Psoas muscle (tissue), 8 donors: ENCODE measurements at places on chromosomes 1 and 21. TPM values are rescaled to one million over a fixed set of nuclear protein-coding genes. Genes with fewer than 3 reads are reported as not detected.

DNA sequence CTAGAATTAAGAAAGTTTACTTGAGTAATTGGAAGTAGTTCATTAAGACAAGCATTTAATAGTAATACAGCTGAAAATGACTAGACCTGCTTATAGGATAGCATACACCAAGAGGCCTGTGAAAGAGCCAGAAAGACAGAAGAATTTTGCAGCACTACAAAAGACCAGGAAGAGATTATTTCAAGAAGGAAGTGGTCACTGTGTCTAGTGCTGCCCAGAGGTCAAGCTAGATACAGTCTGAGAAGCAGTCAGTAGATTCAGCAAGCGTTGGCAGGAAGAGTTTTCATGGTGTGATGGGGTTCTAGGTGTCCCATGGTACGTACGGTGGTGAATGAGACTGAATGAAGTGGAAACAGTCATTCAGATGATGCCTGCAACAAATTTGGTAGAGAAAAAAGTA, 31.5 kb downstream of the RGS8 start:
- DNase-seq = no peak

DNA sequence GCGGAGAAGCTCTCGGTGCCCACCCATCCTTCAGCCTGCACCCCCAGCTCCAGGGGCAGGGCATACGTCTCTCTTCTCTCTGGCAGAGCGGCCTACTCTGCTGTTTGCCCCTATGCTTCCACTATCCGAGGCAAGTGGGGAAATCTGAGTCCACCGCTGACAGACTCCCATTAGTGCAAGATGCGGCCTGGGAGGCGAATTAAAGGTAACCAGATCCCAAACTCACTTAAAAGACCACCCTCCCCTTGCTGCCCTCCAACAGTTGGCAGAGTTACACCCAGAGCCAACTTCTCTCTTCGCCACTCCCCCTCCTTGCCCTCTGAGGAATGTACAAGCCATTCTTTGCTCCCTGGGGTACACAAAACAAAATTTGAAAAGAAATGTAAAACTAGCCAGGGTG, 6.4 kb downstream of the FOXD3 start:
- DNase-seq = no peak

DNA sequence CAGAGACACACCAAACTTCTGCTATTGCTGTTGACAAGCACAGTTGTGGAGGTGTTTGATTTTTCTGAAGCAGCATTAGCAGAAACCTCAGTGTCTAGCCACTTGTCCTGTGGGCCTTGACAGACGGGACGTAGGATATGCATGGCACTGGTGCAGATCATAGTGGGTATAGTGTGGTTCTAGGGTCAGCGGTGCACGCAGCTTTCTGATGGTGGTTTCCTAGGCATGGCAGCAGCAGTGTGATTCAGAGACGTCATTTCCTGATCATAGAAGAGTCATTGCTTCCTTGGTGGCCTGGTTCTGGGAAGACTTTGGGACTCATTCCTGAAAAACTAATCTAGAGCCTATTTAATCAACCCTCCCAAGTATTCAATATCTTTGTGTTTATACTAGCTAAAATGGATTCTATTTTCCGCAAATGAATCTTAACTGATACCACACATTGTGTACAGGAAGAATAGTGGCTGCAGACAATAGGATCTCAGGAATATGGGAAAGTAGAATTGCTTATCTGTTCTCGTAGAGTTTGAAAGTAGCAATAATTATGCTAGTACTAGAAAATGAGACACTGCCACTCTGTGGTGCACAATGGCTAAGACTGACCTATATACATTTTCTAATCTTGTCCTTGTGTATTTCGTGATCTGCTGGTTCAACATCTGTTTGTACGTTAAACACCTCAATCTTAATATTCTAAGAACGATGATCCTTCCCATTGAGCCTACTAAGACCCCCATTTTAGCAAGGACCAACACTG, 2.8 kb upstream of the USP1 start:
- no peak for DNase-seq

- no peak for DNase-seq
Measured at GRCh38 chr1:33042831-33043230, 6.1 kb upstream of the AK2 start.

DNA sequence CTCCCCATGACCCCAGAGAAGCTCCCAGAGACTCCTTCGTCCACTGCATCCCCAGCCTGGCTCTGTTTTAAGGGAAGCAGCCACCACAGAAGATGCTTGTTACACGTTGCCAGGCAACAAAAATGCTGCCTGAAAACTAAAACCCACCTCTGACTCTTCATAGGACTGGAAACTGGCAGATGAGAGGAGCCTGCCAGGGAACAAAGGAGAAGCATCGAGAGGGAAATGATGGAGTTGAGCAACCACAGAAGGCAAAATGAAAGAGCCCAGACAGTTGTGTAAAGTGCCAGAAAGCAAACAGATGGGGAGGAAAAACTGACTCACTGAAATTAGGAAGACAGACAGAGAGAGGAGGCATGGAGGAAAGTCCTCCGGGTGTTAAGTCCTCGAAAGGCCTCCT, 118.4 kb downstream of the KCNN3 start:
- DNase-seq = no peak

SYPL2 gene
- total RNA-seq = 175 TPM

ADGRL4 gene
- total RNA-seq = 8.9 TPM

KLHDC9 gene
- 4.2 TPM for total RNA-seq

HENMT1 gene
- total RNA-seq = 1.5 TPM

ITPKB gene
- total RNA-seq = 12.3 TPM

GRCh38 chr1:43564551-43565348, 34.1 kb downstream of the PTPRF start:
- DNase-seq = no peak

- DNase-seq = no peak
Measured at GRCh38 chr1:43037466-43037865, 78.8 kb upstream of the SLC2A1 start.

DNA sequence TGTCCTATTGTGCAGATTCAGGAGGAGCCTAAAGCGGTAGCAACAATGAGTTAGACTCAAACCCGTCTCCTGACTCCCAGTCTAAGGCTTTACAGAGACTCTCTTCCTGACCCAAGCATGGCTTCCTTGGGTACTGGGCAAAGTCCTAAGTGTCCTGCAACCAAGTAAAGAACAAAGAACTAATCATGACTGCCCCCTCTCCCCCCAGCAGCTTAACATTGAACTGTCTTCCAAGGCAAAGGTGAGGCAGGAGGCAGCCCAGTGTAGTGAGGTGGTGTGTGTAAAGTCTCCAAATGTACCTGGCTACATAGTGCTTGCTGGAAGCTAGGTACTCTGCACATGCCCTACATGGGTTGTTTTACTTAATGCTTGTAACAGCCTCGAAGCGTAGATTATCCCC, 2.3 kb downstream of the FABP3 start:
- no peak for DNase-seq

- DNase-seq = no peak
Measured at GRCh38 chr1:156689953-156690674, 12.9 kb upstream of the NES start.

- DNase-seq = no peak
Measured at GRCh38 chr1:26274801-26275425, 5.0 kb upstream of the SH3BGRL3 start.

ELOVL1 gene
- total RNA-seq = 16.5 TPM

DNA sequence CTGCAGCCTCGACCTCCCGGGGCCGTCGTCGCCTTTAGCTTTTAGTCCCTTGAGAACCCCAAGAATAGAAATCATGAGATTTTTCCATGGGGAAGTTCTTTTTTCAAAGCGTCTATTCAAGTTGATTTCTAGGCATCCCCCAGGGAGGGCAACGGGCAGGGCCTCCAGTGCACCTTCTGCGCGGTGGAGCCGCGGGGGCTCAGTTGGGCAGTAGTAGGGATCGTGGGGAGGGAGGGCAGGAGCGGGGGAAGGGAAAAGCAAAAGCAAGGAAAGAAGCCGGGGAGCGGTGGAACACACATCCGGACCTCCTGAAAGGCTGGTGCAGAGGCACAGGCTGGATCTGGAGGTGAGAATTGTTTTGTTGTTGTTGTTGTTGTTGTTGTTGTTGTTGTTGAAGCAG, 103.4 kb downstream of the PPIAL4G start:
- no peak for DNase-seq

TFF3 gene
- 3.0 TPM for total RNA-seq

CFHR1 gene
- total RNA-seq = not detected

CHRNB2 gene
- total RNA-seq = not detected

GRCh38 chr1:185016880-185017279, 28.5 kb upstream of the RNF2 start:
- no peak for DNase-seq

DNA sequence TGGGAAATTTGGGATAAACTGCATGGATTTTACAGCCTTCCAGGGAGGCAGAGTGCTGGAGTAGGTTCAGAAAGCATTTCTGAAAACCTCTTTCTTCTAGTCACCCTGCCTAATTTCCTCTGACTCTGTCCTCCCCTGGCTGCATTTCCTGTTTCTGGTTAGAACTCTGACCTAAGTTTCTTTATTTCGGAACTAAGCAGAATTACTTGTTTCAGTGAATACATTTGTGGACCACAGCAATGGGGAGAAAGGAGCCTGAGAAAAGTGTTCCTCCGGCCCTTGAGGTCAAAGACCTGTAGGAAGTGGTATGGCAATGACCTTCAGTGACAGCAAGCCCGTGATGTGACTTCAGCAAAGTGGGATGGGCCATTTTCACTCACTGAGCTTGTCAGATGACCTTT, 173.4 kb upstream of the RUNX1 start:
- no peak for DNase-seq

DNA sequence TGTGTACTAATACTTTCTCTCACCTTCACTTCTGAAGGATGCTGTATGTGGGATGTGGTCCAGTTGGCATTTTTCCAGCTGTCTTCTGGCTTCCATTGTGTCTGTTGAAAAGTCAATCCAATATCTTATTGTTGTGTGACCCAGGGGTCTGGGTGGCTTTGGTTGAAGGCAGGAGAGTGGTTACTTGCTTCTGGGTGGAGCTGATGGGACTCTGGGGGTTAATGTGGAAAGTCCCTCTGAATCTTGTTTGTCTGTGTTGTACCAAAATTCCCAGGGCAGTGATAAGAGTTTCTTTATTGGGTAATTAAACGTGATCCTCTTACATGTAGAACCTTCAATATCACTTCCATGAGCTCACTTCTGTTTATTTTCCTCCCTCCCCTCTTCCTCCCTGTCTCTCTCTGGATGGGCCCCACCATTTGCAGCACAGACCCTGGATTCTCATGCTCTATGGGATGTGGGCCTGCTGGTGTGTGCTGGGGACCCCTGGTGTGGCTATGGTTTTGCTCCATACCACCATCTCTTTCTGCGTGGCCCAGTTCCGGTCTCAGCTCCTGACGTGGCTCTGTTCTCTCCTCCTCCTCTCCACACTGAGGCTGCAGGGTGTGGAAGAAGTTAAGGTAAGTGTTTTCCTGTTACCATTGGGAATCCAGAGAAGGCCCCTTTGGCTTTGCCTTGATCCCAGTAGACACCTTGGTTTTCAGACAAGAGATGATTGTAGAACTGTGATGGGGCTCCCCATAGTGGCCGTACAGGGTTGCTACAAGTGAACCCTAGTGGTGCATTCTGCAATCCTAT, 71.5 kb downstream of the HHAT start:
- no peak for DNase-seq

DNA sequence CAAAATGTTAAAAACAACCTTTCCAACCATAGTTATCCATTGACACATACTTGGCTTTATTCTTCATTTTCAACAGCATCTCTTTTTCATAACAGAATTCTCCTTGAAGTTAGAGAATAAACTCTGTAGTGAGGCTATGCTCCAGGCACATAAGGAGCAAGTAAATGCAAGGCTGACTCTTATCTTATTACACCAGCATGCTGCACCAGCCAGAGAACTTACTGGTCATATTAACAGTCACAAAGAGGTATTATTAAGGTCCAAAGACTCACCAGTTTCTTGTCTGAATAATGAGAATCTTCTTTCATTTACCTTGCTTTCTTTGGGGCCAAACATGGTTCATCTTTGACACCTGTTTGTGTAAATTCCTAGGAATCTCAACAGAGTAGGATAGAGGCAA, 71.3 kb upstream of the IVNS1ABP start:
- no peak for DNase-seq

BMP8B gene
- total RNA-seq = 0.15 TPM

PRAMEF26 gene
- total RNA-seq = not detected
